ENCODE measurements at places on chromosomes 12 and 14. TPM values are rescaled to one million over a fixed set of nuclear protein-coding genes. Genes with fewer than 3 reads are reported as not detected.

Gene SMIM41
- not detected for total RNA-seq

Gene PROX2
- total RNA-seq, result not detected

Gene NXPH4
- total RNA-seq, result 23.4 TPM

Gene OTX2
- total RNA-seq, result 538 TPM
